ENCODE measurements at places on chromosomes 13 and 19. TPM values are rescaled to one million over a fixed set of nuclear protein-coding genes. Genes with fewer than 3 reads are reported as not detected.
A peak's percentile ranks its signal among the peaks of the same experiment; 100 is the strongest.

DNA sequence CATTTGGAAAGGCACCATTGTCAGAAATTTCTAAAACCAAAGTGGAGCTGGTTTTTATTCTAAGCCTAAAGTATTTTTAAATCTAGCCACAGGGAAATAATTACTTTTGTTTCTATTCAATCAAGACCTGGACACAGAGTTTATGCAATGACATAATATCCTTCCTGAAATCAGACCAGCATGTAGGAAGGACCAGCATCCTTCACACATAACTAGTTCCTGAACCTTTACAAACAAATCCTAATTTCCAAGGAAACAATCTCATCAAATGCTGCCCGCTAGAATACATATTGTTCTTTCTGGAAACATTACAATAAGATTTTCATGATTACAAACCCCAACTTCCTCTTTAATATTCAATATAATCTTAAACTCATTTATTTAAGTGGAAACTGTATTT lies 1.5 kb downstream of the STARD13 start:
- no peak for DNase-seq
- peaks cover 65% of the 10 kb centered on the region for H3K4me1 ChIP-seq
- no peaks in the 10 kb centered on the region for H3K27me3 ChIP-seq
- H3K36me3 ChIP-seq, result peaks cover 9% of the 10 kb centered on the region
- H3K4me3 ChIP-seq, result peak overlapping the region; percentile 94

- peaks cover 31% of the 10 kb centered on the region for H3K4me1 ChIP-seq
- H3K27ac ChIP-seq, result no peak overlapping the region
- H3K4me3 ChIP-seq, result no peak overlapping the region
- no peak for DNase-seq
- H3K27me3 ChIP-seq, result no peaks in the 10 kb centered on the region
- no peaks in the 10 kb centered on the region for H3K36me3 ChIP-seq
Observed at GRCh38 chr13:79457948-79458347, 23.0 kb upstream of the NDFIP2 start.

DNA sequence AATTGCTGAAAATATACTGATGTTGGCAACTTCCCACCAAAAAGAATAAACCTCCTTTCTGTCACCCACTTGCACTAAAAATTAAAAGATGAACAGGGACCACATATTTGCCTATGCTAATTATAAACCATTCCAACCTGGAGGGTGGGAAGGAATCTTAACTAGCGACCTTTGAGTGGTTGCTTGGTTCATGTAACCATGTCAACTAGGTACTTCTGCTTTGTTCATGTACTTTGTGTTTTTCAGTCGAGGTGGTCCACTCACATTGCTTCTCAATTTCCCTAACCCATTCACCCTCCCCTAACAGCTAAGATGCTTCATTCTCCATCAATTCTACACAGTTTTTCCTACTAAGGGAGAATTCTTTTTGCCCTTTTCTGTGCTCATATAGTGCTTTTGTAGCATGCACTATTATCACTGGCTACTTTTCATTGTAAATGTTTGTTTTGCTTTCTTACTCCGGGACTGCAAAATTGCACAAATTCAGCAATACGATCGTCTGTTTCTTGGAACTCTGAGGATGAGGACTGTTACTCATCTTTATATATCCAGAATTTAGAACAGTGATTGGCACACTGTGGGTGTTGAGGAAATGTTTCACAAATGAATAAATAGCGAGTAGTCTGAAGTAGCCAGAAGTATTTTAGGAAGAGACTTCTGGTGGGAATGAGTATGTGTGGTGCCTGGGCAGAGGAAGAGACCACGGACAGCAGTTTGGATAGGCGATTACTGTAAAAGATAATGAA lies 187.5 kb downstream of the GPC6 start:
- H3K4me3 ChIP-seq, result no peak overlapping the region
- H3K27ac ChIP-seq, result no peak overlapping the region
- DNase-seq, result no peak
- H3K27me3 ChIP-seq, result no peaks in the 10 kb centered on the region
- H3K36me3 ChIP-seq, result no peaks in the 10 kb centered on the region

DNA sequence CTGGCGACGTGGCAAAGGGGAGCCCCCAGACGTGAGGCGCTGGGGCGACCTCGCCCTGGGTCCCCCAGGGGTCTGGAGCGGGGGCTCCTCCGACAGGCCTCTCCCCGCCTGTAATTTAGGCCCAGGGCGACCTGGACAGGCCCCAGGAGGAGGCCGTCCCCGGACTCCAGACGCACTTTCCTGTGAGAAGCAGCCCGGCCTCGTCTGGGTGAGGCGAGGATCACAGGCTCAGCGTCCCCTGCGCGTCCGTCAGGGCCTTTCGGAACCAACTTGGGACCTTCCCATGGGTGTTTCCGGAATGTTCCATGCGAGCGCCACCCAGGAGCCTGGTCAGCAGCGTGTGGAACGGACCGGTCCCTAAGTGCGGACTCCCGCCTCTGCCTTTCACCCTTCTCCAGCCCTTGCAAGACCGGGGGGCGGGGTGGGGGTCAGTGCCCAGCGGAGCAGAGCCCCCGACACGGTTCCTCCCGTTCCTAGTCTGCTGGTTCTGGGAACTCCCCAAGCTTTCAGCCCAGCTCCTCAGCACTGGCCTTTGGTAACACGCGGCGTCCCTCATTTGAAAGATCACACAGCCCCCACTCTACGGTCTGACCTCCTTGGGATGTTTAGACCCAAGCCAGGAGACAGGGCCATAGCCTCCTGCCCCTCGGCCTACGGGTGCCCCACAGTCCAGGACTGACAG lies 1.1 kb upstream of the GRTP1 start:
- no peaks in the 10 kb centered on the region for H3K27me3 ChIP-seq
- no peaks in the 10 kb centered on the region for H3K4me1 ChIP-seq
- H3K27ac ChIP-seq, result no peak overlapping the region
- H3K36me3 ChIP-seq, result no peaks in the 10 kb centered on the region
- no peak for DNase-seq

DNA sequence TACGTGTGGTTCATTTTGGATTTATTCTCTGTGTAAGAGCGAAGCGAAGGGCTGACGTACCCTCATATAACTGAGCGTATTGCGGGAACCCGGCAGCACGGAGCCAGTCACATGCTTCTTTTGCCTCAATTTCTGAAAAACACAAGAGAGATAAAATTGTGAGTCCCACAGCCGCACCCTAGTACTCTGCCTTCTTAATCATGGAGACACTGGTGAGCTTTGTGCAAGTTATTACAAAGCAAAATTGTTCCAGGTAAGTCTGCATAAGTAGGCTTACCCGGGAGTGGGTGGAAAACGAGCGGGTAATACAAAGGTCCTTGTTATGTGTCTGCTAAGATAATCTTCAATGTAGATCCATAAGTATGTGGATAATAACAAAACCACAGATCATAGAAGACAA lies 118.1 kb downstream of the STARD13 start:
- no peaks in the 10 kb centered on the region for H3K27me3 ChIP-seq
- no peaks in the 10 kb centered on the region for H3K4me1 ChIP-seq
- H3K4me3 ChIP-seq, result no peak overlapping the region
- DNase-seq, result no peak

GRCh38 chr19:16847430-16847829 lies 18.2 kb downstream of the SIN3B start:
- H3K27me3 ChIP-seq, result no peaks in the 10 kb centered on the region
- H3K4me3 ChIP-seq, result no peak overlapping the region
- H3K27ac ChIP-seq, result no peak overlapping the region
- H3K4me1 ChIP-seq, result peaks cover 27% of the 10 kb centered on the region

GRCh38 chr13:98879127-98879520 lies 98.7 kb downstream of the DOCK9 start:
- DNase-seq, result no peak
- H3K36me3 ChIP-seq, result peaks cover 39% of the 10 kb centered on the region
- no peaks in the 10 kb centered on the region for H3K27me3 ChIP-seq
- no peak overlapping the region for H3K27ac ChIP-seq
- H3K4me1 ChIP-seq, result no peaks in the 10 kb centered on the region

DNA sequence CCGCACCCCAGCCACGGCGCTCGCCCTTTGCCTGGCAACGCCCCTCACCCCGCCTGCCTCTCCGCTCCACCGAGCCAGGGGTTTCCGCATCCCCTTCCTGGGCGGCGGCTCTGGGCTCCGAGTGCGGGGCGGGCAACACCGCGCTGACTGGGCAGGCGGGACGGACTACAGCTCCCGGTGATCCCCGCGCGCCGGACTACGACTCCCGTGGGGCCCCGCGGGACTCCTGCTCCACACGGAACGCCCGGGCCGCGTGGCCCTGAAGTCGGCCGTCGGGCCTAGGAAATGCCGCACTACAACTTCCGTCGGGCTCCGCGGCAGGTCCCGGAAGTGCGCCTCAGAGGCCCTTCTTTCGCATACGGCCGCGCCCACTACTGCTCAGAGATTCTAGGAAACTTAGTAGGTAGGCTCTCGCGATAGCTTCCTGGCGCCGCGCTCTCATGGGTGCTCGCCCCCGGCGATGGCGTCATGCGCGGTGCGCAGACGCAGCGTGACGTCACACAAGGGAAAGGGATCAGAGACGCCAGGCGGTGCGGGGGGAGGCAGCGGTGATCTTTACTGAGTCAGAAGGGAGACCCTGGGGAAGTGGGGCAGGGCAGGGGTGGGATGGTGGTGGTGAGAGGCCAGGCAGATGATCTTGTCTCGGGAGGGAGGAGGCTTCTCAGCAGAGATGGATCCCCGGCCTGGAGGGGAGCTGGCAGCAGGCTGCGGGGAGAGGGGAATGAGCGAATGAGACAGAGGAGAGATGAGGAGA lies at the start of gene JOSD2:
Gene JOSD2, minus strand, starts transcription at position 123 of the 754 bp plus-strand sequence. CDS start 760 bp downstream, outside the sequence.
- H3K27ac ChIP-seq, result peak within 1 kb of the TSS; percentile 40
- H3K36me3 ChIP-seq, result no peaks in the 10 kb centered on the region
- H3K4me1 ChIP-seq, result peaks cover 6% of the 10 kb centered on the region

- H3K4me3 ChIP-seq, result no peak overlapping the region
- DNase-seq, result no peak
- no peaks in the 10 kb centered on the region for H3K36me3 ChIP-seq
- no peaks in the 10 kb centered on the region for H3K4me1 ChIP-seq
- H3K27me3 ChIP-seq, result peaks cover 89% of the 10 kb centered on the region
- no peak overlapping the region for H3K27ac ChIP-seq
Observed at GRCh38 chr19:54667217-54667616, 4.4 kb downstream of the LILRB4 start.

DNA sequence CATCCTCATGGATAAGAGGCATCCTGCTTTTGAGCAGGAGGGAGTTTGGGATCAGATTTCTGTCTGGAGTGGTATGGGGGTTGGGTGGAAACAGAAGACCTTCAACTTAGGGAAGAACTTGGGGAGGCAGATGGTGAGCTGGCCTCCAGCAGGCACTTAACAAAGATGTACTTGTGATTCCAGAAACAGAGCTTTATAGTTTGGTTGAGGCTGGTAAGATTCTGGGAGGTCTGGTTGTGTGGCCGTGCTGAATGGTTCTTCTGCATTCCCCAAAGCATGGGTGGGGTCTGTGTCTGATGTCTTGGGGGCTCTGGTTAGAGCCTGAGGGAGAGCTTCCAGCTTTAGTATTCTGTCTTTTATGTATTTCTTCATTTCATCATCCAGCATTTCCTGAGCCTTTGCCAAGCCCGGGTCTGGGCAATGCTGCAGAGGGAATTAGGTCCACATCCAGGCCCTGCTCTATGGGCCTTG lies 4.8 kb downstream of the MEGF8 start:
- H3K27ac ChIP-seq, result no peak overlapping the region
- H3K4me1 ChIP-seq, result peaks cover 10% of the 10 kb centered on the region
- H3K4me3 ChIP-seq, result no peak overlapping the region
- no peak for DNase-seq
- no peaks in the 10 kb centered on the region for H3K36me3 ChIP-seq

DNA sequence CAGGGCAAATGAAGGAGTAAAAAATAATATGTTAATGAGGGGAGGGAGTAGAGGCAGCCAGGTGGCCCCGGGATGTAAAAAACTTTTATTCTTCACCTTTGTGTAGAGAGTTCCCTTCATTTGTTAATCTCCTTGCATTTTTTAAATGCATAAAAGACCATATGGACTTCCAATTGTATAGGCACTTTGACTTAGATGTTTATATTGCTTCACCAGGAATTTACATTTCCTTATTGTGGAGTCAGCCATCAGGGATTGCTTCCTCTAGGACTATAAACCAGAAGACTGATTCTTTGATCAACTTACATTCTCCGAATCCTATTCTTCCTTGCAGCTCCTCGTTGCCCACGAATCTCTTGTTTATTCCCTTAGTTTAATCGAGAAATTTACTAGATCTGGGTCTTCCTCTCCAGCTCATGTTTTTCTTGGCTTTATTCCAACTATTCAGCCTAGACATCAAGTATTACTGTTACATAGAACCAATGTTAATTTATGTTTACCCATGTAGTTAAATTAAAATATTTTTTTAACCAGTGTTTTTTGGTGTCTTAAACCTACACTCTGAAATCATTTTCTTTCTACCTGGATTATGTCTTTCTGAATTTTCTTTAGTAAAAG lies 1187.0 kb upstream of the SLC10A2 start:
- H3K4me1 ChIP-seq, result no peaks in the 10 kb centered on the region
- H3K36me3 ChIP-seq, result no peaks in the 10 kb centered on the region
- DNase-seq, result no peak
- H3K27ac ChIP-seq, result no peak overlapping the region

- no peaks in the 10 kb centered on the region for H3K27me3 ChIP-seq
- H3K36me3 ChIP-seq, result no peaks in the 10 kb centered on the region
- DNase-seq, result peak; percentile 77
- no peak overlapping the region for H3K27ac ChIP-seq
Observed at GRCh38 chr13:113275387-113275786, 21.7 kb upstream of the LAMP1 start.

DNA sequence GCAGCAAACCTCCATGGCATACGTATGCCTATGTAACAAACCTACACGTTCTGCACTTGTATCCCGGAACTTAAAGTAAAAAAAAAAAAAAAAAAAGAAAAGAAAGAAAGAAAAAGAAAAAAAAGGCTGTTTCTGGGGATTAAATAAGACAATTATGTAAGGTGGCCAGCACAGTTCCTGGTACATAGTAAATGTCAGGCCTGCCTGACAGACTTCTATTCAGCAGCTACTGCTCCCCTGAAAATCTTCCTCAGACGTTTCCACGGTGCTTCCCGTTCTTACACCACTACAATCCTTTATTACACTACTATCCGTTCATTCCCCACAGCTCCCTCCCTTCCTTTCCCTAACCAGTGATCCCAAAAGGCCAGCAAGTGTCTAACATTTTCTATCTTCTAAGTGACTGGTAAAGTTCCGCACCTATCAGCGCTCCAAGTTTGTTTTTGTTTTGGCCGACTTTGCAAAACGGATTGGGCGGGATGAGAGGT lies 636 bp upstream of the RB1 start:
- no peaks in the 10 kb centered on the region for H3K27me3 ChIP-seq
- H3K36me3 ChIP-seq, result no peaks in the 10 kb centered on the region
- H3K27ac ChIP-seq, result peak overlapping the region; percentile 93
- peak overlapping the region; percentile 97 for H3K4me3 ChIP-seq
- peaks cover 18% of the 10 kb centered on the region for H3K4me1 ChIP-seq

LILRA1 gene
- total RNA-seq, result not detected

TMEM143 gene
- 24.8 TPM for total RNA-seq

BEST2 gene
- total RNA-seq, result not detected

ETV2 gene
- total RNA-seq, result 2.1 TPM

EEF2 gene
- 1,471 TPM for total RNA-seq

IGFL3 gene
- total RNA-seq, result not detected

RINL gene
- total RNA-seq, result 14.6 TPM

ZNF284 gene
- 2.0 TPM for total RNA-seq

S1PR4 gene
- 0.37 TPM for total RNA-seq

ZNF738 gene
- total RNA-seq, result 14.0 TPM
